Activated gamma-delta T cell treated with Interleukin-2 at 50 U/mL for 16 hours (primary cell): ENCODE measurements at places on chromosomes 5 and 9.

- DNase-seq = peak; percentile 70
Observed at GRCh38 chr9:137029058-137029936, 1.3 kb upstream of the ABCA2 start.

- DNase-seq = no peak
Observed at GRCh38 chr9:27880156-27880555, 306.9 kb upstream of the C9orf72 start.

- no peak for DNase-seq
Observed at GRCh38 chr5:155897761-155898160, 429.2 kb upstream of the SGCD start.

- DNase-seq = no peak
Observed at GRCh38 chr9:137020771-137021567, 7.1 kb downstream of the ABCA2 start.

- no peak for DNase-seq
Observed at GRCh38 chr9:27939186-27939585, 365.9 kb upstream of the C9orf72 start.

DNA sequence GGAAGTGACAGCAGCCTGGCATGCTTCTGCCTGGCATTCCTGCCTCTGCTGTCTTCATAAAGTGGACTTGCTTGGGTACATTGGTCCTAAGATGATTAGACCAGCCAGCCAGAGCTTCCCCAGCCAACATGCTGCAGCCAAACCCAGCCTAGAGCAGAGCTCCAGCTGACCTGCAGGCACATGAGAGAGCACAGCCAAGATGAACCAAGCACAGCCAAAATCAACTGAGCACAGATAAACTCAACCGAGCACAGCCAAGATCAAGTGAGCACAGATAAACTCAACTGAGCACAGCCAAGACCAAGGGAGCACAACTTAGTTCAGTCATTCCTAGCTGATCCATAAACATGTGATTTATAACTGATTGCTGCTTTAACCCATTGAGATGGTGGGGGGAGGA, 266.5 kb downstream of the MSX2 start:
- DNase-seq = no peak
